ENCODE measurements at places on chromosomes 13 and 19. TPM values are rescaled to one million over a fixed set of nuclear protein-coding genes. Genes with fewer than 3 reads are reported as not detected.

DNA sequence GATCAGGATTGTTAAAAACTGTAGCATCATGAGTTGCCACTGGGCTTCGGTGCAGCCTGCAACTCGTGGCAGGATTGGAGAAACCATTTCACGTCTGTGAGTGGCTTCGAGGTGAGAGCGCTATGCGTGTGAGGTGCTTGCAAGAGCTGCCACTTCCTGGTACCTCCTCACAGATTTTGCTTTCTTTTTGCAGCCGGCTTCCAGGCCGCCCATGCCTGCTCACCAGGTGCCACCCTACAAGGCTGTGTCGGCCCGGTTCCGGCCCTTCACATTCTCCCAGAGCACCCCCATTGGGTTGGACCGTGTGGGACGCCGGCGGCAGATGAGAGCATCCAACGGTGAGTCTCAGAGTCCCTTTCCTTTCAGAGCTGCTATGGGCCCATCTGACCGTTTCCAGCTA is 57.9 kb upstream of the C1QTNF9 start:
- DNase-seq = no peak

GRCh38 chr19:10516064-10516385 is 1.2 kb downstream of the S1PR5 start:
- DNase-seq = no peak

- peak; percentile 26 for DNase-seq
Observed at GRCh38 chr19:13008926-13009787, 13.9 kb downstream of the NFIX start.

GRCh38 chr13:69040898-69041297 is 1066.7 kb upstream of the ATXN8OS start:
- no peak for DNase-seq

GRCh38 chr13:43245374-43245964 is 222.1 kb downstream of the DNAJC15 start:
- DNase-seq = no peak

GRCh38 chr19:19134687-19135158 is 3.6 kb downstream of the TMEM161A start:
- DNase-seq = peak; percentile 81

GRCh38 chr13:109087916-109088623 is 458.7 kb downstream of the MYO16 start:
- DNase-seq = no peak

- peak; percentile 69 for DNase-seq
Observed at GRCh38 chr13:110116072-110116487, 190.9 kb downstream of the COL4A1 start.

GRCh38 chr13:44755872-44756271 is 179.7 kb upstream of the TSC22D1 start:
- no peak for DNase-seq

- peak; percentile 99 for DNase-seq
Observed at GRCh38 chr13:73765651-73766384, 368.4 kb downstream of the KLF12 start.

DNA sequence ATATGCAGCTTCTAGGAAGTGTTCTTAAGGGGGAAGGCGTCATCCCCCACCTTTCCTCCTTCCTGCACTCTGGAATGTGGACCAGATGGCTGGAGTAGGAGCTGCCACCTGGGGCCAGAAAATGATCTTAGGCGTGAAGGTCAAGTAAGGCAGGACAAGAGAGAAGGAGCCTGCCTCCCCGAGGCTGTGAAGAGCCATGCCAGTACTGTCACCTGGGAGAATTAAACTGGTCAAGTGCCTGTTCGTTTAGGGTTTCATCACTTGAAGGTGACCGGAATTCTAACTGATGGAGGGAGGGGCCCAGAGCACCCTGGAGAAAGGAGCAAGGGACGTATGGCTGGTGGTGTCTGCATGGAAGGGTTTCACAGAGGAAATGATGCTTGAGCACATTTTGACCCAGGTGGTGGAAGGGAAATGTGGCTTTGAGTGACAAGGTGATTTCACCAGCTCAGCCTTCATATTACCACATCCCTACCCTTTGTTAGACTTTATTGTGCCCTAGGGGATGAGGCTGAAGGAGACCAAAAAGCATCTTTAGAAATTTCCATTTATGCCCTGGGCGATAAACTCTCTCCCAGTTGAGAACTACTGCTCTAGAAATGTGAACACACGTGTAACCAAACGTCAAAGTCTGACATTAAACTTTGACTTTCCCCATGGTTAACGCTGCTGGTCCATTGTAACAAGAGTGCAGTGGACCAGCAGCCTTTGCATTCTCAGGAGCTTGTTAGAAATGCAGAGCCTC is 37.5 kb downstream of the PPP2R1A start:
- DNase-seq = no peak

DNA sequence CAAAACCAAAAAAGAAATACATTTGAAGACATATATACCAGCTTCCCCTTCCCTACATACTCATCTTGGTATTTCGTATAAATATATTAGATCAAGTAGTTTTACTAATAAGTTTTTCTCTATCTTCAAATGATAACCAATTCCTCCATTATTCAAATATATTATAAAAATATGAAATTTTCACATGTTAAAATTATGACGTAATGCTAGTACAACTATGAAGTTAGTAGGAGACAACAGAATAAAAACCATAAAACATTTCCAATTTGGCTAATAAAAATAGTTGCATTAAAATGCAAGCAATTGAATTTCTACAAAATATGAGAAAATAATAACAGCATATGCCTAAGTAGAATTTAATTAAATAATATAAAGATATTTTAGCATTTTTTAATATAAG is 501.8 kb upstream of the SLITRK5 start:
- no peak for DNase-seq

DNA sequence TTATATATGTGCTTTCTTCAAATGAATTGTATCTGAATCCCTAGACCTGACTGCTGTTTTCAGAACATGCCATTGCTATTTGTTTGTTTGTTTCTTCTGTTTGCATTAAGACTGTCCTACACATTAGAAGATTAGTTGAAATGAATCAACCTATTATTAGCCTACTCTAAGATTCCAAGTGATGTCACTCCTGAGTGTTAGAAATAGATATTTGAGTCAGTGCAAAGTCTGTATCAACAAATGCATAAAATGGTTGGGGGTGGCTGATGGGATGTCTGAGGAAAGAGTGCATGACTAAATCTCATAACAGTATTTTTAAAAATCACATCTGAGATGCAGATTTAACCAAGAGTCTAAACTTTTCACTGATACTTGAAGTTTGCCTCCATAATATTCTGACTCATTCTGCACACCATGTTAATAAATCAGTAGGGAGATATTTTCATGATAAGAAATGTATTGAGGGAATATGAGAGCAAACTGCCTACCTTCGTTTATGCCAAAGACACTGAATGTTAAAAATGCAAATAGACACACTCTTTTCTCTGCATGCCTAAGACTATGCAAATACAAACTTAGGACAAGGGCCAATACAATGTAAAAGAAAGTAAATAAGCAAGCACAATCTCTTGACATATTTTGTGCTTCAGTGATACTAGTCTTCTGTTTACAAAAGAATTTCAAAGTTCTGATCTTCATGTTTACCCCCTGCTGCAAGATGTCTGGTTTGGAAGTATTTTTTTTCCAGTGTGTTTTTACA is 253.3 kb downstream of the LIG4 start:
- no peak for DNase-seq

- no peak for DNase-seq
Observed at GRCh38 chr13:64414381-64414780, 2815.8 kb downstream of the PCDH9 start.

- no peak for DNase-seq
Observed at GRCh38 chr19:35715355-35715809, 2.4 kb upstream of the KMT2B start.

DNA sequence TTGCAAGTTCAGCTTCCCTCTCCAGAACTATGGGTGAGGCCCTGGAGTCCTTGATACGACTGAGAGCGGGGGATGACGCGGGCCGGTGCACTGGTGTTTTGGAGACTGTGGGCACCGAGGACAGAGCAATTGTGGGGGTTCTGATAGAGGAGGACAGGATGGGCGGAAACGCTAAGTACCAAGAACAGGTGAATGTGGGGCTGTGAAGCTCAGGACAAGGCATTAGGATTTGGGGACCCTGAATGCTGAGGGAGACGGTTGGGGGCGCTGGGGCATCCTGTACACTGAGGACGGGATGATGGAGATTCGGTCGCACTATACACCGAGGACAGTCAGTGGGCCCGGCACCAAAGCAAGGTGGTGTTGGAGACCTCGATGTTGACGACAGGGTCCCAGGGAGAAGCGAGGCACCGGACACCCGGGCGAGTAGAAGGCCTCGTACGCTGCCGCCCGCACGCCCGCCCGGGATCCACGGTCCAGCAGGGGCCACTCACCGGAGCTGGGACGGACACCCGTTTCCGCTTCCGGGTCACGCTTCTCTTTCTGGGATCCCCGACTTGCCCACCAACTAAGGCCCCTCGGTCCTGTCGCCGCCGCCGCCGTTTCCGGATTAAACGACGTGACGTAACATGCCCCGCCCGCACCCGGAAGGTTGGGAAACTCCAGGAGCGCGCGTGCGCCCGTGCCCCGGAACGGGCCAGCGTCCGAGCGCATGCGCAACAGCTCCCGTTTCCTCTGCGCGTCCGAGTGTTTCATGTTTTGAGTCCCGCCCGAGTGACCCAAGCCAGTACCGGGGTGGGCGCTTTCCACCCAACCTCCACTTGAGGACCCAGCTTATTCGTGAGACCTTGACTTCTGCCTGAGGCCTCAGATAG is at the start of gene CHMP2A:
TSS of gene CHMP2A (minus strand) at position 612 of the 875 bp plus-strand sequence. CDS start 893 bp downstream, outside the sequence.
- DNase-seq = peak; percentile 98

DNA sequence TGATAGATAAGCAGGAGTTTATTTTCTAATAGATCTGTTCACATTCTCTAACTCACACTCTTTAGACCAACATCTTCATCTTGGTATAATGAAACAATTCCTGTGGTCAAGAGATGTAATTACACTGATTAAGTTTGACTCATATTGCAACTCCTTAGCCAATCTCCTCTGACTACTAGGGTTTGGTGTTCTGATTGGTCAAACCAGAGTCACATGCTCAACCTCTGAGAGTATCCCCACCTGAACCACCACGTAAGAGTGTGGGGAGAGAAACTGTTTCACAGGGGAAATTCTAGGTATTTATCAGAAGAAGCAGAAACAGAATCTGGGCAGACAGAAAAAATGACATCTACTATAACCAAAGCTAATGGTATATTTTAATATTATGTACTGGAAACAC is 42.4 kb downstream of the UQCRFS1 start:
- DNase-seq = no peak

GRCh38 chr19:36115453-36116343 is at the start of gene TBCB:
Gene TBCB (plus strand): TSS chr19:36115468. CDS start chr19:36115561, 93 bp downstream.
- DNase-seq = no peak

GRCh38 chr19:8336072-8336569 is 6.9 kb downstream of the KANK3 start:
- no peak for DNase-seq

- DNase-seq = no peak
Observed at GRCh38 chr19:52554216-52554971, 15.7 kb upstream of the ZNF701 start.

GRCh38 chr19:42317535-42317934 is 4.4 kb downstream of the TMEM145 start:
- DNase-seq = no peak

- DNase-seq = no peak
Observed at GRCh38 chr13:47896111-47896510, 105.0 kb downstream of the SUCLA2 start.

GRCh38 chr19:41218615-41219507 is at the start of gene AXL:
Gene AXL (plus strand): TSS chr19:41219223. CDS start chr19:41219393, 170 bp downstream.
- DNase-seq = peak; percentile 95

GRCh38 chr19:2306971-2307370 is 983 bp downstream of the LINGO3 start:
- no peak for DNase-seq

DNA sequence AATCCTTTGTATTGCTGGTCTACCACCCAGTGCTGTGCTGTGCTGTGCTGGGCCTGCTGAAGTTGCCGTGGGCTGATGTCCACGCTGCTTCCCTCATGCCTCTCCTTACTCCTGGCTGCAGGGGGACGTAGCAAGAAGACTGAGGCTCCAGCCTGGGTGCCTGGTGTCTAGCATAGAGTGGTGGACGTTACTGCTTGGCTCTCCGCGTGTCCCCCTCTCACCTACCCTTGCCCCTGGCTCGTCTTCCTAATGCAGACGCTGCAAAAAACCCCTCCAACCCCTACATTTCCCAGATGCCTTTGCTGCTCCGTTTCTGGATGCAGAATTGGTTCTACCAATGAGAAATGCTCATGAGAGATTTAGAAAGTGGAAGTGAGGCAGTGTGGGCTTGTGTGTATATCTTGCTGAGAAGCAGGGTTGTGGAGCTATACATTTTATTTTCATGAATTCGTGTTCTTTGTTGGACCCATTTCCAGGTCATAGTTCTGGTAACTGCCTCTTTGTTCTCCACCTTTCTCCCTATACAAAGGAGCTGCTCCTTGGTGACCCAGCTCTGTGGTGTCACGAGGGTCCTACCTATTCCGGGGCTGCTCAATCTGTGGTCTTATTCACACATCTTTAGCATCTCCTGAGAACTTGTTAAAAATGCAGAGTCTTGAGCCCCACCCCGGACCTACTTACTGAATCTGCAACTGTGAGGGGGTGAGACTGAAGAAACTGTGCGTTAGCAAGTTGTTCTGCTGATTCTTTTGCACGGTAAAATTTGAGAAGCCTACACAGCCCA is 7.9 kb upstream of the DENND1C start:
- DNase-seq = no peak

DNA sequence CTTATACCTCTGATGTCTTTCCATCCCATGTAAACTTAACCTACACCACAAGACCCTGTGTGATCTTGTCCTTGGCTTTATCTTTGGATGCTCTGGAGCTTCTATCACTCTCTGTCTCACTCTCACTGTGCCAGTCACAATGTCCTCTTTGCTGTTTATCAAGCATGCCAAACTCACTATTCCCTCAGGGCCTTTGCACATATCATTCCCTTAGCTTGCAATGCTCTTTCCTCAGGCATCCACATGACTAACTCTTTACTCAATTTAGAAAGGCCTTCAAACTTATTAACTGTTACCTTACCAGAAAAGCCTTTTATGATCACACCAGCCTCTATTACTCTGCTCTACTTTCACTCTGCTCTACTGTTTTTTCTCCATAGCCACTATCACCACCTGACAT is 354.1 kb downstream of the RFC3 start:
- DNase-seq = no peak

DNA sequence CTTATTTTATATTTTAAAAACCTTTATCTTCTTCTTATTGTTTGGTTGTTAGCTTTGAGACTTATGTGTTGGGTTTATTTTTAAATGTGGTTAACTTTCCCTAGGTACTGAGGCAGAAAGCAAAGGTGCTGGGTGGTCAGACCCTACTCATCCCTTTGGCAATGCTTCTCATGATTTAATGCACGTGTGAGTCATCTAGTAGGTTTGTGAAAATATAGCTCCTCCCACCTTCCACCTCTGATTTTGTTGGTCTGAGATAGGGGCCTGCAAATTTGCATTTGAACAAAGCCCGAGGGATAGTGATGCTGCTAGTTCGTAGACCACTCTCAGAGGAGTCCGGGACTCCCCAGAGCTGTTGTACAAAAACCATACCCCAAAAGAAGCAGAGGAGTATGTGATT is 771.3 kb upstream of the ARGLU1 start:
- DNase-seq = no peak

- no peak for DNase-seq
Observed at GRCh38 chr19:52967772-52968171, 5.1 kb upstream of the ZNF816 start.

Gene ZNF93
- 10.5 TPM for total RNA-seq

Gene ZSWIM9
- 1.0 TPM for total RNA-seq

Gene AXL
- total RNA-seq = 39.8 TPM

Gene PCDH9
- 8.3 TPM for total RNA-seq

Gene CD209
- 3.8 TPM for total RNA-seq

Gene WASF3
- 6.2 TPM for total RNA-seq

Gene TNNI3
- 0.80 TPM for total RNA-seq

Gene CYP4F8
- total RNA-seq = not detected

Gene CXCL17
- not detected for total RNA-seq

Gene FBXL12
- 16.4 TPM for total RNA-seq
